ENCODE measurements at places on chromosomes 2 and 18.

DNA sequence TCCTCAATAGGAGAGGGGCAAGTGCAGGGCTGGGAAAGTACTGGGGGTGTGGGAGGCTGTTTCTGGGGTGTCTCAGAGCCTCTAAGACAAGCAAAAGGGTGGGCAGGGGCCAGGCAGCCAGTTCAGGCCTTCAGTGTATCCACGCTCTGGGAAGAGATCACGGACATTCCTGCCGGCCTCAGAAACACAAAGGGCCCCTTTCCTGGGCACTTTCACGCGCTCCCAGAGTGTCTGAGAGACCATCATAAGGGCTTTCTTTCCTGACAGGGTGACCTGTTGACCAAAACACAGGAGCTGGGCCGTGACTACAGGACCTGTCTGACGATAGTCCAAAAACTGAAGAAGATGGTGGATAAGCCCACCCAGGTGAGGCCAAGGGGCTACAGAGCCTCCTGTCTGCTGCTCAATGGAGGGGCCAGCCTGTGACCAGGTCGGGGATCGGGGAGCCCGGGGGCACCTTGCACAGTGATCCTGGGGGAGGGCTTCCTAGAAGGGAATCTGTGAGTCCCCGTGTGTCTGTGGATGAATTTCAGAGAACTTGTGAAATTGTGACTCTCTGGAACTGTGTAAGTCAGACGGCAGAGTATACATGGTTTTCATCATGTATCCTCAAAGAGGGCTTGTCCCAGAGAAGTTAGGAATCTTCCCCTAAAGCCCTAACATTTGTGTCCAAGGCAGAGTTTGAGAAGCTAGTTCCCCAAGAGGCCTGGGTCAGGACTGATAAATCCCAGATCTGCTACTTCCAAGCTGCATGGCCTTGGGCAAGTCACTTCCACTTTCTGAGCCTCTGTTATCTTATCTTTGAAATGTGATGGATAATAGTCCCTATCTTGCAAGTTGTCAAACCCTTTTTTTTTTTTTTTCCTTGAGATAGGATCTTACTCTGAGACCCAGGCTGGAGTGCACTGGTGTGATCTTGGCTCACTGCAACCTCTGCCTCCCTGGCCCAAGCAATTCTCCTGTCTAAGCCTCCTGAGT lies 1.8 kb downstream of the GNLY start:
- no peak for DNase-seq

DNA sequence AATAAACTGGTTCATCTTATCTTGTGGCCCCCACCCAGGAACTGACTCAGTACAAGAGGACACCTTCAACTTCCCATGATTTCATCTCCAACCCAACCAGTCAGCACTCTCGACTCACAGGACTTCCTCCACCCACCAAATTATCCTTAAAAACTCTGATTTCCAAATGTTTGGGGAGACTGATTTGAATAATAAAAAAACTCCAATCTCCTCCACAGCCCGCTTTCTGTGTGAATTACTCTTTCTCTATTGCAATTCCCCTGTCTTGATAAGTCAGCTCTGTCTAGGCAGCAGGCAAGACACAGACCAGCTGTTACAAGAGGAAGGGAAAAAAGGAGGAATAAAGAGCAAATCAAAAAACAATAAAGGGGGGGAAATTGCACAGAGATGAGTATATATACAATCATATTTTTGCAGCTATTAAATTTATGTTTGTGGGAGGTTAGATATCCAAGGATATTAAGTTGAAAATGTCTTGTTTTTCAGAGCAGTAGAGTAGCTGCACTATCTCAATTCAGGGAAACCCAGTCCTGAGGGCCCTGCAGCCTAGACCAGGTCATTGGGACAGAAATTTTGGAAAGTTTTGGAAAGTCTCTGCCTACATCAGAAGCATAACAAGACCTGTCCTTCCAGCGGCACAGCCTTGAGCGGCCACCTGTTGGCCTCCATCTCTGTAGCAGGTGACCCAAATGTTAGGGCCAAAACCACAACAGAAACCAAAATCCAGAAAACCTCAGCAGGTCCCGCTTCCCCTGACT lies 32.8 kb upstream of the SIGLEC15 start:
- no peak for DNase-seq

DNA sequence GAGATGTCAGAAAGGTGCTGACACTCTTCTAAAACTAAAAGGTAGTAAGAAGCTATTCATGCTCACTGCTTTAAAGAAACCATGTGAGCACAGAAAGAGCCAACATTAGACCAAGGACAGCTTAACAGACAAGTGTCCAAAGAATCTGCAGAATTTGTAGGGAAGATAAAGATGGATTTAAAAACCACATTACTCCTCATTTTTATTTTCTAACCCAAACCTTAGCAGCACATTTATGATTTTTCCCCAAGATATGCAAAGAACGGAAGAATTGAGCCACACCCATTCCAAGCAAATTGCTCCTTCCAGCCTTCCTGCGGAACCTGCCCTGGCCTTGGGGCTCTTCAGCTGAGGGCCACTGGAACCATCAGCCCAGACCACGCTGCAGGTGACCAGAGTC lies 26.9 kb downstream of the MBP start:
- no peak for DNase-seq

- no peak for DNase-seq
Observed at GRCh38 chr2:170461889-170462288, 253.2 kb upstream of the SP5 start.

DNA sequence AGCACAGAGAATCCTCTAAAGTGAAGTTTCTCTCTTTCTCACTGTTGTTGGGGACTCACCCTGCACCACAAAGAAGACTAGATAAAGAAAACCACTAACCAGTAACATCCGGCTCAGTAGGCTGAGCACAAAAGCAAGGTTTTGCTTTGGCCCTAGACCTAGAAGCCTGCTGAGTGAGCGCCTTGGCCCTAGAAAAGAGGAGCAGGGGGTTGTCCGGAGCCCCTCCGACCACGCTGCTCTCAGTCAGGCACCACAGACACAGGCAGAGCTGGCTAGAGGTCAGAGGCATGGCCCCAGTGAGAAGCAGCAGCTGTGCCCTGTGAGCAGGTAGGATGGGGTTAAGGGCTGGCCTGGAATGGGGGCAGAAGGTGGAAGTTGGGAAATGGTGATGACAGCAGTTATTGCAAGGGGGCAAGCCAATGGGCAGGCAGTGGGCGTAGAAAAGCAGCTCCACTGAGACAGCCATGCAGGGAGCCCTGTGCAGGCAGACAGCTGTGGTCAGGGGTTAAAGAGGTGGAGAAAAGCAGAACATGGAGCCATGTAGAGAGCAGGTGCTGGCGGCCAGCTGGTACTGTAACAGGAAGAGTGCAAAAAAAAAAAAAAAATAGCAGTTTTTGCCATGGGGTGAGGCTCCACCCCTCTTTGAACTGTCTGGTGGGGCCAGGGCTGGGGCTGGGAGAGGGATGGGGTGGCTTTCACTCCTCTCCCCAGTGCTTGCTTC lies 36.9 kb upstream of the SLC14A1 start:
- no peak for DNase-seq

- DNase-seq, result no peak
Observed at GRCh38 chr2:207533461-207534008, 3.8 kb downstream of the CREB1 start.

DNA sequence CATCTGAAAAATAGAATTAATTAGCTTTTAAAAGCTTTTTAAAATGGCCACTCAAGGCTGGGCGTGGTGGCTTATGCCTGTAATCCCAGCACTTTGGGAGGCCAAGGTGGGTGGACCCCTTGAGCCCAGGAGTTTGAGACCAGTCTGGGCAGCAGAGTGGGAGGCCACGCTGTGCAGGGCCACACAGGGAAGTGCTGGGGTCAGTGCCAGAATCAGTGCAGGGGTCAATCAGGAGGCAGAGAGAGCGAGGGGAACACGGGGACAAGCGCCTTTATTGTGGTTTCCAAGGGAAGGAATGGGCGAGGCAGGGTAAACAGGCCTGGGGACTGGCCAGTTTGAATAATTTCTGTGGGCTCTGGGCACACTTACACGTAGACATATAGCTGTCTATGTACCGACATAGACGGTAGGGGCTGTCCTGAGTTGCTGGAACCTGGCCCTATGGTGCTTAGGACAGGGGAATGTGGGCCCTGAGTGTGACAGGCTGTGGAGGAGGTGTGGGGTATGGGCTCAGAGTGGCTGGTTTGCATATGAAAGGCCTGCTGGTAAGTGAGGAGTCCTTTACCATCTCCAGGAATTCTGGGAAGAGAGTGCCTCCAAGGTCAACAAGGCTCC lies 42.9 kb downstream of the DYSF start:
- DNase-seq, result no peak

- DNase-seq, result no peak
Observed at GRCh38 chr2:158723181-158723838, 71.8 kb upstream of the DAPL1 start.

DNA sequence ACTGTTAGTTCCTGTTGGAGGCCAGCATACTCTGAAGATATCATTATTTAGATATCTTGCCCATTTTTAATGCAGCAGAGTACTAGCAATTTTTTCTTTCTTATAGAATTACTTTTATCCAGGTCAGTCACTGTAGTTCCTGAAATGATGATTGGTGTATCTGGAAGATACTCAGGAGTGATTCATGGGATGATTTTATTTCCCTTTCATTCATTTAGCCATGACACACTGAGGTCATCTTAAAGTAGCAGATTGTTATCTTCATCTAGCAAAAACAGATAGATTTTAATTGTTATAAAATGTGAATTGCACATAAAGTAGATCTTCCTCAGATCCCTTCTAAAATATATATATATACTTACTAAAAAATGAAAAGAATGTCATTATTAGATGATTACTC lies 109.1 kb downstream of the PIK3C3 start:
- DNase-seq, result no peak

DNA sequence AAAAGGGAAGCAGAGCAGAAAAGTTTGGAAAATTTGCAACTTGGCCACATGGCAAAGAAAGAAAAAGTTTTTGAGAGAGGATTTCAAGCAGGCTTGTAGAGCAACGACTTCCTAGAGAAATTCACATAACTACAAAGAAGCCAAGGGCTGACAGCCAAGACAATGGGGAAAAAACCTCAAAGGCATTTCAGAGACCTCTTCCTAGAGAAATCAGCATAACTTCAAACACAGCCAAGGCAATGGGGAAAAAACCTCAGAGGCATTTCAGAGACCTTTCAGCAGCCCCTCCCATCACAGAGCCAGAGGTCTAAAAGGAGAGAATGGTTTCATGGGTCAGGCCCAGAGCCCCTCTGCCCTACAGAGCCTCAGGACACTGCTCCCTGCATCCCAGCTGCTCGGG lies 7.2 kb downstream of the ADI1 start:
- DNase-seq, result no peak

DNA sequence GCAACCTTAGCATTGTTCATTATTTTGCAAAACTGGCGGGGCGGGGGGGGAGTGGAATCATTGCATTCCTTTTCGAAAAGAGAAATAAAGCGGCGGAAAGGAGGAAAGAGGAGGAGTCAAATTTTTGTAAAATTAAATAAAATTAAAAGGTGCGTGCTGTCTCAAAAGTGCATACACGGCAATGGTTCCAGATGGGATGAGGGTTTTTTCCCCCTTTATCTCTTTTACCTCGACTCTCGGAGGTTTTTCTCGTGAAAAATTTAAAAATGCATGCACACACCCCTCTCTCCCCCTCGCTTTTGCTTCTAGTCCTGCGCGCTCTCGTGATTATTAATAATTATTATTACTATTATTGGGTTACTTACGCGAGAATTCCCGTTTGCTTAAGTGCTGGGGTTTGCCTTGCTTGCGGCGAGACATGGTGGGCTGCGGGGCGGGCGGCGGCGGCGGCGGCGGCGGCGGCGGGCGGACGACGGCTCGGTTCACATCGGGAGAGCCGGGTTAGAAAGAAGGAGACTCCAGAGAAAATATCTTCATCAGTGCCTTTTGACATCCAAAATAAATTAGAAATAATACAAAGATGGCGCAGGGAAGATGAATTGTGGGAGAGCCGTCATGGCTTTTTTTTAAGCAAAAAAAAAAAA lies 481 bp downstream of the BCL11A start:
- DNase-seq, result no peak

GRCh38 chr2:195472501-195473234 lies 184.4 kb upstream of the SLC39A10 start:
- DNase-seq, result no peak

Data from neuronal stem cell (in vitro differentiated cells).